Right cardiac atrium (tissue), 5 donors: ENCODE measurements at places on chromosomes 5 and 9. TPM values are rescaled to one million over a fixed set of nuclear protein-coding genes. Genes with fewer than 3 reads are reported as not detected.

RNF208 gene
- 36.0 TPM for polyA plus RNA-seq

ECSCR gene
- 25.3 TPM for polyA plus RNA-seq

OR1J2 gene
- not detected for polyA plus RNA-seq

PCDHB14 gene
- polyA plus RNA-seq = 2.3 TPM

CSNK1G3 gene
- 5.8 TPM for polyA plus RNA-seq

GRXCR2 gene
- polyA plus RNA-seq = 1.1 TPM
